Stimulated activated CD8-positive, alpha-beta memory T cell treated with anti-CD3 and anti-CD28 coated beads, Interleukin-7, amount 100 ng/mL, for 1 hour (primary cell): ENCODE measurements at places on chromosomes 3 and 15.

GRCh38 chr3:46484911-46485778 is 12.6 kb upstream of the RTP3 start:
- DNase-seq, result no peak

GRCh38 chr3:30871720-30872119 is 22.7 kb downstream of the GADL1 start:
- no peak for DNase-seq

GRCh38 chr15:68347392-68347791 is 69.8 kb downstream of the FEM1B start:
- DNase-seq, result no peak

DNA sequence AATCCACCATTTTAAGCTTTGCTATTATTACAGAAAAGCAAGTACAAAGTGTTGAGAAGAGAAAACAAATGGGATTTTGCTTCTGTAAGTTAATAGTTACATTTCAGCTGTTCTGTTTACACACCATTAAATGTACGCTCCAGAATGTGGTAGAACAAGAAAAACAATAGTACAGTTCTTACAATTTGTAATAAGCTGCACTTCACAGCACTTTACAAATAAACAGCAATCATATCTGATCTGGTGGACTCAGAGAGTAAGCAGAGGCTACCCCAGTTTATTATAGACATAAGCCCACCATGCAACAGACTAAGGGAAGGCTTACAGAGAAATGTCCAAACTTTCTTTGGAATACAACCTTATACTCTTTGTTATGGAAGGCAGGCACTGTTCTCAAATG is 126.4 kb downstream of the OXSM start:
- no peak for DNase-seq

DNA sequence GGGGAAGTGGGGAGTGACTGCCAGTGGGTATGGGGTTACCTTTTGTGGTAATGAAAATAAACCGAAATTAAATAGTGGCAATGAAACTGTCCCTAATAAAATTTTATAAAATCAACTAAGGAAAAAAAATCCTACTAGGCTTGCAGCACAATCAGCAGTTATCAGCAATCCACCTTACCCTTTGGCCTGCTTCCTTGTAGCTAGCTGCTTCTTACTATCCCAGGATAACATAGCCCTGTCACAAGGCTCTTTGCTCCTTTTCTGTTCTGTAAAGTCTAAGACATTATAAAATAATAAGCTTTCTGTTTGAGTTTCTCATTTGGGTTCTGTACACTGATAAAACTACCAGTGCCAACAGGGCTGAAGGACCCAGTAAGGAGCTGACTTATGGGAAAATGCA is 23.0 kb upstream of the CTXND1 start:
- no peak for DNase-seq

DNA sequence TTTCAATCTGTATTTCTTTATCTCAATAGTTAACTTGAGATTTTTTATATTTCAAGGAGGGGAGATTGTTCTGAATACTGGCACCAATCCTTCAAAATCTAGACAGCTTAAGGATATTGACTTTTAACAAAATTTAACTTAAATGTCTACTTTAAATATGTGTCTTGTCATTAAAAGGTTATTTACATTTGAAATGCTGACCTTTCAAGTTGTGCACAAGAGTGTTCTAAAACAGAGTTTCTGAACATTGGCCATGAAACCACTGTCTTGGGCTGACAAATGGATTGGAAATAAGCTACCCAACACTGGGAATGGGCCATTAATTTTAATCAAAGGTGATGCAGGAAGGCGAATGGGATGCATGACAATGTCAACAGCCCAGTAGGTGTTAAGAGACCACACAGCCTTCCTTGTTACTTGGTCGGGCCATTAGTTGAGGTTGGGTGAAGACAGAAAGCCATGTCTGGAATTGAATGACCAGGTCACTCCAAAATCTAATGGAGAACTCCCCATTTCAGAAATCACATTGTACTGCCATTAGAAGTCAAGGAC is 128.5 kb downstream of the CDIN1 start:
- DNase-seq, result no peak

DNA sequence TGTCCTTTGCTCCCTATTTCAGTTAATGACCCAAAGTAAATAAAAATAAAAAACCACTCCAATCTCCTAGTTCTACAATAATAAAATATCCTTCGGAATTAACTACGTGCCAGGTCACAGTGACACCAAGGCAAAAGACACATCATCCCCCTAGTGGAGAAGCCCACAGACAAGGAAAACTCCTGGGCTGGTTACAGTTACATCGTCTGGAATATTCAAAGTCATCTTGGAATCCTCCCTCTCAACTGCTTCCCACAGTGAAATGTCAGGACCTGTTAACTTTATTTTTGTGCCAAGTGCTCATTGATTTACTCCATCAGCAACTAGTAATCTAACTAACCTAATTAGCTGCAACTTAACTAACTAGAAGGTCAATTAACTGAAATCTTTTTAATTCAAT is 349.3 kb downstream of the MAGI1 start:
- no peak for DNase-seq

DNA sequence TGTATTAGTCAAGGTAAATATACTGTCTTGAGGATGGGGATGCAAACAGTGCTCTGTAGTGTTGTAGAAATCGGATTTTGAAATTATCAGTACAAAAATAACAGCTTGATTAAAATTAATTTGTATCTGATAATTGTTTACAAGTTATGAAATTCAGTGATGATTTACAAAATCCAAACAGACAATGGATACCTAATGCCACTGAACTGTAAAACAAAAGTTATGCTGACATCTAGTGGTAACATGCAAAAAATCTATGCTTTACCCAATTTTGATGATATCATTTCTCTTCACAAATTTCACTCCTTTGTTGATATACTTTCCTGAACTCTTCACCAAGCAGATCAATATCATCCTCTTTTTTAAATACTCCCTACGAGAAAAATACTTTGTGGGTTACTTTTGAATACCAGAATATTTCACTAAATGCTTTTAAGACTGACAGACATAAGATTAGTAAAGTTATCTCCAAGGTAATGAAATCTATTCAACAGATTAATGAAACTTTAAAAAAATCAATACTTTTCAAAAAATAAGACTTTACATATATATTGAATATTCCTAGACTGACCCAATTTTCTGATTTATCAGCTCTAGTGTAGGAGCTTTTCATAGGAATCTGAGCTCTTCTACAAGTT is 36.0 kb downstream of the MNS1 start:
- no peak for DNase-seq

DNA sequence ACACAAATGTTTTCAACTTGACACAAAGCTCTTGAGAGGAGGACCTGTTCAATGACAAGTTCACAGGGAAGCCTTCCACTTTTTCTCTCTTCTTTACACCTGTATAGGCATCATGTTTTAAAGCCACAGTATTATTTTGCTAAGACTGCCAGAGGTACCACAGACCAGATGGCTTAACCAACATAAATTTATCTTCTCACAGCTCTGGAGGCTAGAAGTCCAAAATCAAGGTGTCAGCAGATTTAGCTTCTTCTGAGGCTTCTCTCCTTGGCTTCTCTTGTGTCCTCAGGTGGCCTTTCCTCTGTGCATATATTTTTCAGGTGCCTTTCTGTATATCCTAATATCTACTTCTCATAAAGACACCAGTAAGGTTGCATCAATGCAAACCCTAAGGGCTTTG is 435.2 kb upstream of the GBE1 start:
- no peak for DNase-seq

- no peak for DNase-seq
These were observed 223.0 kb downstream of the EPHA6 start for GRCh38 chr3:97037294-97037943.

- no peak for DNase-seq
These were observed 65.2 kb downstream of the EIF4E3 start for GRCh38 chr3:71659864-71660591.

DNA sequence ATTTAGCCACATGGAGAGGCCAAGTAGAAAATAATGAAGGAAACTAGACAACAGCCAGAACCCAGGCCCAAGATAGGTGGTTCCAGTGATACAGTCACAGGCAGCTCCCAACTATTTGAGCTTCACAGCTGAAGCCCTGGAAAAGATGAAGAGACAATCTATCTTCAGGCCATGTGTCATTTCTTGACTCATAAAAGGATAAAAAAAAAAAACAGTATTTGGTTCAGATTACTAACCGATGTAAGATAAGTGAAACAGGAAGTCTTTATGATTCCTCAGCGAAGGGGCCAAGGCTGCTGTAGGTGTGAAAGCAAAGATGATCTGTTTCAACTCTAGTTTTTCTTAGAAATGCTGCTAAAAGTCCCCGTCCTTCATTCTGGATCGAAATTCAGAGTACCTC is 394.6 kb downstream of the ZNF385D start:
- no peak for DNase-seq

DNA sequence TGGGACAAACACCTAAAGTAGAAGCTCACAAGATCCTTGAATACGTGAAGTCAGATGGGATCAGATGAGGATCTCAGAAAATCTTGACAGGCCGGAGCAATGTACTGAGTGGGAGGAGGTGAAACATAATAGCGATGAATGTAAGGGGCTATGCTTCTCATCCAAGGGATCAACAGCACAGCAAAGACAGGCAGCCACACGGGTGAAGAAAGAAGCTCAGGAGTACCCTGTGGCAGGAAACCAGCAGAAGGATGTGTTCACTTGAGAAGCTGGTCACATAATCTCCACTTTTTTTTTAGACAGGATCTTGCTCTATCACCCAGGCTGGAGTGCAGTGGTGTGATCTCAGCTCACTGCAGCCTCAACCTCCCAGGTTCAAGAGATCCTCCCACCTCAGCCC is 92.4 kb downstream of the MEGF11 start:
- DNase-seq, result no peak

- DNase-seq, result no peak
These were observed 2.2 kb downstream of the FAH start for GRCh38 chr15:80155001-80155377.

DNA sequence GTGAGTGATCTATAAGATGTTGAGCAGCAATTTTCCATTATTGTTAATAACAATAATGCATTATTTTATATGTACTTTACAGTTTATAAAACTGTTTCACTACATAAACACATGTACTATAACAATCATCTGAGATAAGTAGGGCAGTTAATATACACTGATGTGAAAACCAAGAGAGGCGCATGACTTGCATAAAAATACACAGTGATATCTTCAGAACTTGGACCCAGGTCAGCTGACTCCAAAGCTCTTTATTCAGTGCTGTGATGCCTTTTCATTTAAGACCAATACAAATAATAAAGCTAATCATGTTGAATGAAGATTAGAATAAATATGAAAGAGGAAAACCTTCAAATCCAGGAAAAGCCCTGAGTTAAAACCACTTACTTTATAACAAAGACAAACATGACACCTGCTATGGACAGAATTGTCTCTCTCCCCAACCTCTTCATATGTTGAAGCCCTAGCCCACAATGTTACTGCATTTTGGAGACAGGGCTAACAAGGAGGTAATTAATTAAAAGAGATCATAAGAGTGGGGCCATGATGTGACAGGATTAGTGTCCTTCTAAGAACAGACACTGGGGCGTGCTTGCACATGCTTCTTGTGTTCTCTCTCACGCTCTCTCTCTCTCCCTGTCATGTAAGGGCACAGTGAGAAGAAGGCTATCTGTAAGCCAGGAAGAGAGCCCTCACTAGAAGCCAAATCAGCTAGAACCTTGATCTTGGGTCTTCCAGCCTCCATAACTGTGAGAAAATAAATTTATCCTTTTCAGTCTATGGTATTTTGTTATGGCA is 55.8 kb upstream of the TSPAN3 start:
- DNase-seq, result no peak

- DNase-seq, result no peak
These were observed 34.3 kb upstream of the CD47 start for GRCh38 chr3:108125153-108125543.

- DNase-seq, result no peak
These were observed 87.4 kb downstream of the CHST2 start for GRCh38 chr3:143206955-143207337.

GRCh38 chr3:186985661-186986364 is 55.5 kb downstream of the ST6GAL1 start:
- DNase-seq, result no peak

DNA sequence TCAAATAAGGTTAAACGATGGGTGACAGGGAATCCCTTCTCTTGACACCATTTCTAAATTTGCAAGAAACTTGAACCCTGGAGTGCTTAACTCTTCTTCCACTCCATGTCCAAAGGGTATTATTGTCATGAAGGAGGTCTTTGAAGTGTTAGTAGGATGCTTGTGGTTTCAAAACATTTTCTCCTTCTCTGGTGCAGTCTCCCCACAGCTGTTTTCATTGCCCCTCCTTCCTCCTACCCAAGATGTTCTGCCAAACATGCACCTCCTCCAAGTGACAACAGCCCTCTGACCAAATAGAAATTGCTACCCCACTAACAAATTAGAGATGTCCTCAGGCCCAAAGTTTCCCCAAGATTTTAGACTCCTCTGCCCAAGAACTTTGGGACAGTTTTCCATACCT is 151.4 kb downstream of the POLR2M start:
- no peak for DNase-seq

DNA sequence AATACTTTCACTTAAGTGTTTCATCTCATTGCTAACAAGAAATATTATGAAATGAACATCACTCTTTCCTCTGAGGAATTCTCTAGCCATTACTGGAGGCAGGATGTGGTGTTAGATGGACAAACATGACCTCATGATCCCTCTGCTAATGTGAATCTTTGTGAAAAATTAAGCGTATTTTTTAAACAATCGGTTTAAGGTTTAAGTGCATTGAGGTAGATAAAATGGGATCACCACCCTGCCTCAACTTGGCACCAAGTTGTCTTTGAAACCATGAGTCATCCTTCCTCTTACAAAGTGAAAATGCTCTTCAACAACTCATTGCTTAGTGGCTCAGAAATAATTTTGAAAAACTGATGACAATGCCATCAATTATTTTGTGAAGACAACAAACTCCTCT is 76.0 kb upstream of the DCBLD2 start:
- no peak for DNase-seq

DNA sequence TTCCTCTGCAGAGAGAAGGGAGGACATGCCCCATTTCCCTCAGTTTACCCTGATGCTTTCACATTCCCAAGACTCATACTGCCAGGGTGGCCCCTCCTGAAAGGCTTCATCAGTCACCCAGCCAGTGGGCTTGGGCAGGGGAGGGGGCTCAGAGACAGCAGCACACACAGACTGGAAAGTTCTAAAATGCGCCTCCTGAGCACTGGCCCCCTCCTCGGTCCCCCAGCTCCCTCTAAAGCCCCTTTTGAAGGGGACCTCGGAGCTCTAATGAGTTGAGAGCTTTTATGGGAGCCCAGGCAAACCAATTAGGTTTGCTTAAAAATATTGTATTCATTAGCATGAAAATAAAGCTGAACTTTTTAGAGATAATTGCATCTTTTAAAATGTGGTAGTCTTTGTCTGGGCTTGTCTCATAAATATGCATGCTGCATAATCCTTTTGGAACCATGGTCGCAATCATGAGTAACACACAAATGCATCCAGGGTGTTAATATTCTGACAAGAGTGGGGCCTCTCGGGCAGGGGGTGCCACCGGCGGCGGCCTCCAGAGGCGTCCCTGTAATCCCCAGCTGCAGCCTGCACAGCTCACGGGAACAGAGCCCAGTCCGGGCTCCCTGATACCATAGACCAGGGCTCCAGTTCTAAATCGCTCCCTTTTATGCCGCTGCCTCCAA is 78.5 kb downstream of the RPLP1 start:
- DNase-seq, result no peak

- no peak for DNase-seq
These were observed 724.9 kb downstream of the NLGN1 start for GRCh38 chr3:174122411-174122810.

- DNase-seq, result no peak
These were observed 31.0 kb downstream of the SLCO2A1 start for GRCh38 chr3:133998691-133999241.

- no peak for DNase-seq
These were observed 344.6 kb upstream of the UBE2E2 start for GRCh38 chr3:22858486-22858885.
